ENCODE measurements at places on chromosomes 7 and 10. TPM values are rescaled to one million over a fixed set of nuclear protein-coding genes. Genes with fewer than 3 reads are reported as not detected.

CH25H gene
- 0.26 TPM for total RNA-seq

C7orf25 gene
- 3.2 TPM for total RNA-seq

ZFAND2A gene
- 59.6 TPM for total RNA-seq

HHEX gene
- 13.3 TPM for total RNA-seq

ATP5MK gene
- total RNA-seq: 505 TPM

UNCX gene
- not detected for total RNA-seq

TAS2R41 gene
- not detected for total RNA-seq

MAGI2 gene
- 0.40 TPM for total RNA-seq

CLDN3 gene
- total RNA-seq: 2.8 TPM

IL2RA gene
- total RNA-seq: not detected

PLXDC2 gene
- total RNA-seq: 0.06 TPM

LRRD1 gene
- not detected for total RNA-seq

SH2D4B gene
- total RNA-seq: 0.10 TPM
